ENCODE measurements at places on chromosomes 1 and 21. TPM values are rescaled to one million over a fixed set of nuclear protein-coding genes. Genes with fewer than 3 reads are reported as not detected.

The DCST2 gene
- 1.7 TPM for polyA plus RNA-seq

DNA sequence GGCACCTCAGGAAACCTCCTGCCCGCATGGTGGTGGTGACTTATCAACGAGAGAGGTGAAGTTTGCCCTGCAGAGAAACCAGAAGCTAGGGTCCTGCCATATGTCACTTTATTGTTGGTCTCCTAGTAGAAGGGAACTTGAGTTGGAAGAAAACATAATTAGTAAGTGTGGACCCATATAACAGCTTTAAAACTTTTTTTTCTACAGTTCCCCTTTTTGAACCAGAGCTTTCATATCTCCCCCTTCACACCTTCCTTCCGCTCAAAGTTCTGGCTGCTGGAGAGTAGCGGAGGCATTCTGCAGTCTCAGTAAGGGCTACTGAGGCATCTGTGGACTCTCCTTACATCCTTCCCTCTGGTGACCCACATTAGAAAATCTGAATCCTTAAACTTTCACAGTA, 48.9 kb downstream of the PHC2 start:
- DNase-seq = no peak

The FMO2 gene
- polyA plus RNA-seq = 24.9 TPM

The CIART gene
- 8.7 TPM for polyA plus RNA-seq

DNA sequence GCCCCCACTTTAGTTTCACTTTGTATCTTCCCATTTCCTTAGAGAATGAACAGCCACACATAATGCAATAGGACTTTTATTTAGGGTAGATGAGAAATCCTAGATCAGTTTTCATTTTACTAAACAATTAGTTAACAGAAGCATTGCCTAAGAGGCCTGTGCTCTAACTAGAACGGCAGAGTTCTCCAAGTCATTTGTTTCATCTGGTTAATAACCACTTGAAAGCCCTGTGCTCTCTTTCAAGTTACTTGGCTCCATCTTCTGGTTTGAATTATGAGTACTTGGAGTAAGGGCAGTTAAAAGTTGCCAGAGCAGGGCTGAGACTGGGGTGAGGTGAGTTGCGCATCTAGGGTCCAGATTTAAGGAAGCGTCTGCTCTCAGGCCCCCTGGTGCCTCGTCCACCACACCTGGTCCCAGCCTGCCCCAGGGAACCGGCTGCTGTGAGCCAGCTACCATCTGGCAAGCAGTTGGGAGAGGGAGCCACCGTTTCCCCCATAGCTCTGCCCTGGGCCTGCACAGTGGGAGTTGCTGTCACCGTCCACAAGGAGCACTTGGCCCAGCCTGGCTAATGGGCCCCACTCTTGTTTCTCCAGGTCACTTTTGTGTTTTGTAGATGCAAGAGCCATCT, 18.1 kb upstream of the SLC44A3 start:
- peak; percentile 55 for DNase-seq
